ENCODE measurements at places on chromosomes 4 and X. TPM values are rescaled to one million over a fixed set of nuclear protein-coding genes. Genes with fewer than 3 reads are reported as not detected.

The SMIM31 gene
- polyA plus RNA-seq: not detected

DNA sequence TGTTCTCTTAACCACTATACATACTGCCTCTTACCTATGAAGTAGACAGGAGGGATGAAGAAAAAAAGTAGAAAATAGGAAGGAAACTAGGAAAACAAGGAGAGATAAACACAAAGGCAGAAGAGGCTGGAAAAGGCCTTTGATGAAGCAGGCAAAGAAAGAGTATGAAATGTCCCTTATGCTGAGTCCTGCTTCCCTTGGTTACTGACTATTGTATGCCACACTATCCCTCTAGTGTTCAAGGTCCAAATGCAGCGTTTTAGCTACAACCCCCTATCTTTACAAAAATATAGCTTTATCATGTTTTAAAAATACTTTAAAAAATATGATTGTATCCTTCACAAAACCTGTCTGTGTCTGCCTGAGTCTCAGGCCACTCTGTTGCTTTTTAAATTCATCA is 233.1 kb downstream of the CAMK2D start:
- H3K4me3 ChIP-seq: no peak overlapping the region
- H3K36me3 ChIP-seq: peaks cover 10% of the 10 kb centered on the region
- H3K27me3 ChIP-seq: no peaks in the 10 kb centered on the region
- no peak for DNase-seq
- peaks cover 12% of the 10 kb centered on the region for H3K4me1 ChIP-seq

- no peaks in the 10 kb centered on the region for H3K4me1 ChIP-seq
- H3K36me3 ChIP-seq: no peaks in the 10 kb centered on the region
- DNase-seq: no peak
- no peak overlapping the region for H3K27ac ChIP-seq
Observed at GRCh38 chrX:68669871-68670270, 22.4 kb downstream of the STARD8 start.

DNA sequence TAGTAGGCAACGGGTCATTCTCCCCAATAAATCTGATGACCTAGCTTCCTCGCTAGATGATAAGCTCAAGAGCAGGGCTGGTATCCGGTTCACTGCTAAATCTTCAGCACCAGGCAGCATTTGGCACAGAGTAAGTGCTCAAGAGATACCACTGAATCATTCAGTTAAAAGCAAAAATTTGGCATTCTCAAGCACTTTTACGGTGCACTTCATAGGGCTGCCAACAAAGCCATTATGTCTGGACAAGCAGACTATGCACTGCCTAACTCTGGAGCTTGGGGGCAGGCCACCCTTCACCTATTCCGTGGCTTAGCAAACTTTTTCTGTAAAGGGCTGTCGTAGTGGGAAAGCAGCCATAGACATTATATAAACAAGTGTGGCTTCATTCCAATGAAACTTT is 23.8 kb upstream of the CXorf38 start:
- no peak overlapping the region for H3K27ac ChIP-seq
- H3K4me1 ChIP-seq: no peaks in the 10 kb centered on the region
- DNase-seq: no peak
- H3K4me3 ChIP-seq: no peak overlapping the region

DNA sequence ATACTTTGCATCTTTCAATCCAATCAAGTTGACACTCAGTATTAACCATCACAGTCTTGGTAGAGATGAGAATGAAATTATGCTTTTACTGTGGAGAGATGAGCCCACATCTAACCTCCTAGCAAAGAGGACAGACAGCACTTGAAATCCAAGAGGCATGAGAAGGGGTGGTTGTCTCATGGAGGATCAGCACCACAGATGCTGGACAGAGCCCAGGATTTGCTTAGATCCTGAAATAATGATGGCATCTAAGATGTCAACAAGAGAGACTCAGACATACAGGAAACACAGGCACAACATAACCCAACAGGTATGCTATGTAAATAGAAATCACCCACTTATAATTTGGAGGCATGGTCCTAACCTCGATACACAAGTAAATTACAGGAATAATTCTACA is 74.3 kb upstream of the VCX2 start:
- H3K36me3 ChIP-seq: no peaks in the 10 kb centered on the region
- no peaks in the 10 kb centered on the region for H3K4me1 ChIP-seq
- no peaks in the 10 kb centered on the region for H3K27me3 ChIP-seq
- no peak overlapping the region for H3K27ac ChIP-seq

The AADAT gene
- polyA plus RNA-seq: not detected

DNA sequence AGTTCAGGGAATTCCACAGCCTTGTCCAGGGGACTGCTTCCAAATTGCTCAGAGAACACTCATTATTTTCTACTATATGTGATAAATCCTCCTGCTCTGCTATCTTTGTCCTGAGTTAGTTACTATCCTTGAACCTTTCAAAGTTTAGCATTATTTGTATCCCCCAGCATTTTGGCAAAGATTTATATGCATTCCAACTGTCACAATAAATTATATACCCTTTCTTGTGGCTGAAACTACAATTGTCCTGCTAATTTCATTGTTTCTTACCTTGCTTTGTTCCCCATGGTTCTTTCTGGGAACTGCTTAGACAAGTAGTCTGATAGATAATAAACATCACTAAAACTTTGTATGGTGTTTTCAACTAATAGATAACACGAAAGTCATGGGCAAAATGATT is 40.5 kb downstream of the TECRL start:
- H3K27ac ChIP-seq: no peak overlapping the region
- no peak overlapping the region for H3K4me3 ChIP-seq
- no peaks in the 10 kb centered on the region for H3K4me1 ChIP-seq
- H3K36me3 ChIP-seq: no peaks in the 10 kb centered on the region
- H3K27me3 ChIP-seq: no peaks in the 10 kb centered on the region
- DNase-seq: no peak
